ENCODE measurements at places on chromosomes 11 and 22.

DNA sequence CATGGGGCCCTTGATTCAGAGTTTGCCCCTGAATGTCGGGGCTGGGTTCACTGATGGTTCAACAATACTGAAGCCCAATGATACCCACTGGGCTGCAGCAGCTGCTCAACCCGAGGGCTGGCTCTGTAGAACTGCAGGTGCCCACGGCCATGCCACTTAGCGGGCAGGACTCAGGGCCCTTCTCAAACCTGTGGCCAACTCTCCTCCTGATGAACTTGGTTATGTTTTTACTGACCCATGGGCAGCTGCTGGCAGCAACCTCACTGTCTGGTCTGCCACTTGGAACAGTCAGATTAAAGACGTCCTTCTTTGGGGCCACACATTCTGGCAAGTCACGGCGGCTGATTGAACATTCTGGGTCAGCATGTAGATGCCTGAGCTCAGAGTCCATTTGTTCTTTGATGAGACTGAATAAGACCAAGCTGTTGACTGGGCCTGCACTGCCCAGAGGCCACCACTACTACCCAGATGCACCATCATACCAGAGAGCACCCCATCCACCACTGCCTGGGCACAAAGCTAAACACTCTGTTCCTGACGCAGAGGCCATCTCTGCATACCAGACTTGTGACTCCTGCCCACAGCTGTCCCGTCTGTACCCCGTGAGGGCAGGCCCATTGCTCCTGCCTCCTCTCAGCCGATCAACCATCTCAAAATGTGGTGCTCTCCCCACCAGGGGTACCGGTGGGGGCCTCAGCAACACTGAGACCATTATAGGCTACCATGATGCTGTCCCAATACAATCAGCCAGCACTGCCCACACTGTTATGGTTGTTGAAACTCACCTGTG, 67.8 kb downstream of the SHANK2 start:
- no peak for DNase-seq

DNA sequence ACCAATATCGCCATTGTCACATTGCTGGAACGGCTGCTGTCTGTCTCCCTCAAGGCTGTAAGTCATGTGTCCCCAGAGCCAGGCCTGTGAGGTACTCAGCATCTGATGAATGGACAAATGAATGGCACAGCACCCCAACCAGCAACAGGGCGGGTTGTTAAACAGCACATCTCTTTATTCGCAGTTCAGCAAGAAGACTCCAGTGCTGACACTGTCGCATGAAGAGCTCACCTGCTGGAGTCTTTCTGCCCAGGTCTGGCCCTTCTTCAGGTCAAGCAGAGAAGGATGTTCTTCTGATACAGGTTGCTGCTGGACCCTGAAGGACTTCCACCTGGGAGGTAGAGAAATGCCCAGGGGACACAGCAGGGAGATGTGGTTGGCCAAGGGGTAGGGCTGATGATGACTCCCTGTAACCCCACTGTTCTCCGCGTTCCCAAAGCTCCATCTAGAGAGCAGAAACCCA, 4.8 kb downstream of the SPATA19 start:
- no peak for DNase-seq

GRCh38 chr11:2142762-2143202, 3.6 kb upstream of the IGF2 start:
- DNase-seq = no peak

DNA sequence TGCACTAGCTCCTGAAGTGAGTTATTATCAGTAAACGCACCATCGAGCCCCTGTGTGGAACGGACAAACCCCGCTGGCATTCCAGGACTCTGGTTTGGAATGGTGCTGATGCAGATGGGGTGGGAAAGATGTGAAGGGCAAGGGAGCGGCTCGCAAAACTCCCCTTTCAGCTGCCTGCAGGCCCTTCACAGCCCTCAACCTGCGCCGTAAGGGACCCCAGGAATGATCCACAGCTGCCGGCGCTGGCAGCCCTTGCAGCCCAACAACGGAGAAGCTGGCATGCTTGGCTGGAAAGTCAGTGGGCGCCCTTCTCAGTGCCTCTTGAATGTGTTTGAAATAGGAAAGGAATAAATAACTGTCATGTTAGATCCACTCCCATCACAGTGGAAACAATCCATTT, 1445.5 kb downstream of the BRD1 start:
- no peak for DNase-seq

DNA sequence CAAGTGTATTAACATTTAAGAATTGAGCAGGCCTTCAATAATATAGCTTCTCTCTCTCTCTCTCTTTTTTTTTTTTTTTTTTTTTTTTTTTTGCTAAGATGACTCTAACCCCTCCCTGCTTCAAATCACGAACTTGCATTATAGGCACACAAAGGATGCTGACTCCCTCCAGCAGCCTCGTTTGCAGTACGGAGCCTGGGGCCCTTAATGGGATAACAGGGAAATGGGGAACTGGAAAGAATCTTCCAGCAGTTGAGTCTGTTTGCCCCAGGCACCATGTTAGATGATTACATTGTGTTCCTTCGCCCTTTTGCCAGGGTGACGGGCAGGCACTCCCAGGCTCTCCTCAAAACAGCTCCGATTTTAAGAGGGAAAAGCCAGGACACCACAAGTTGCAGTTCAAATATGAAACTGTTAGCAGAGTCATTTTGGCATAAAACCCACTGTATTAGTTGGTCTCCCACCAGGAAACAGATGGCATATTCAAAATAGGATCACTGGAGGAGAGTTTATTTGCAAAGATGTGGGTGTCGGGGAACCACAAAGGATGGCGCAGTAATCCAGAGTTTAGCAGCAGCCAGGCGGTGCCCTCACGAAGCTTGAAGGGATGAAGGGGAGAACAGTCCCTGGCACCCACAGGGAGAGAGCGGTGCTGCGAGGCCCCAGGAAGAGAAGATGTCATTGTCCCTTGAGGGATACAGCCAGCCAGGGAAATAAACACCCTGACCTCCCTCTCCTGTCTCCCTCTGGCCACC, 26.5 kb upstream of the TREH start:
- DNase-seq = no peak

GRCh38 chr11:65503949-65504673, 5.3 kb downstream of the MALAT1 start:
- DNase-seq = peak; percentile 58

DNA sequence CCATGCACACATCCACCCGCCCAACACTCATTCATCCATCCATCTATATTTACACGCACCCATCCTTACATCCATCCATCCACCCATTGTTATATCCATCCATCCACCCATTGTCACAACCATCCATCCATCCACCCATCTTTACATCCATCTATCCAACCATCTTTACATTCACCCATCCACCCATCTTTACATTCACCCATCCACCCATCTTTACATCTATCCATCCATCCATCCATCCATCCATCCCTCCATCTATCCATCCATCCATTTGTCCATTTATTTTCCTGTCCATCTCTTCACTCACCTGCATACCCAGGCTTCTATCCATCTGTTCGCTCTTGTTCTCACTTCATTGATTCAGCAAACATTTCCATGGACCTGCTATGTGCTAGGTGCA, 49.8 kb downstream of the SGSM1 start:
- no peak for DNase-seq

GRCh38 chr11:84724256-84724655, 902.9 kb downstream of the DLG2 start:
- DNase-seq = no peak

DNA sequence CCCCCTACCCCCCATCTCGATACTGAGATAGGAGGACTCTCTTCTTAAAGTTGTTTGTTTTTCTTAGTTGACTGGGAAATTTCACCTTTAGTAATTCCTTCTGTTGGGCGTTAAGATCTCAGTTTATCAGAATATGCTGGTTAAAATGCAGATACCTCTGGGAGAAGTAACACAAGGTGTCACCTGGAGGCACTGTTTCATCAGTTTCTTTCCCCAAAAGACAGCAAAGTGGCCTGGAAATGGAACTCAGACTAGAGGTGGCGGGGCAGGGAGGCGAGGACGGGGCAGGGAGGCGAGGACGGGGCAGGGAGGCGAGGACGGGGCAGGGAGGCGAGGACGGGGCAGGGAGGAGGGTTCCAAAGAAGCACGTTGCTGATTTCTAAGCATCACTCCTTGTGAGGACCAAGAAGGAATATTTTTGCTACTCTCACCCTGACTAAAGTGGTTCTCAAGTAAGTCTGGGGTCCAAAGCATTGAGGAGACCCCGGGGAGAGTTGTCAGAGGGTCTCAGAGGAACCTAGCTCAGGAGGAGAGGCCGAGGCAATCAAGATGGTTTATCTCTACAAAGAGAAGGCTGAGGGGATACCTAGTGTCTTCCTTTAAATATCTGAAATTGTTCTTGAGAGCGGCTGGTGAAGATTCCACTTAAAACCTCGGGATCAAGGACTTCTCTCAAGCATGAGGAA, 147.0 kb upstream of the B3GAT1 start:
- DNase-seq = no peak

GRCh38 chr11:32105871-32106560, 15.1 kb downstream of the RCN1 start:
- DNase-seq = no peak

DNA sequence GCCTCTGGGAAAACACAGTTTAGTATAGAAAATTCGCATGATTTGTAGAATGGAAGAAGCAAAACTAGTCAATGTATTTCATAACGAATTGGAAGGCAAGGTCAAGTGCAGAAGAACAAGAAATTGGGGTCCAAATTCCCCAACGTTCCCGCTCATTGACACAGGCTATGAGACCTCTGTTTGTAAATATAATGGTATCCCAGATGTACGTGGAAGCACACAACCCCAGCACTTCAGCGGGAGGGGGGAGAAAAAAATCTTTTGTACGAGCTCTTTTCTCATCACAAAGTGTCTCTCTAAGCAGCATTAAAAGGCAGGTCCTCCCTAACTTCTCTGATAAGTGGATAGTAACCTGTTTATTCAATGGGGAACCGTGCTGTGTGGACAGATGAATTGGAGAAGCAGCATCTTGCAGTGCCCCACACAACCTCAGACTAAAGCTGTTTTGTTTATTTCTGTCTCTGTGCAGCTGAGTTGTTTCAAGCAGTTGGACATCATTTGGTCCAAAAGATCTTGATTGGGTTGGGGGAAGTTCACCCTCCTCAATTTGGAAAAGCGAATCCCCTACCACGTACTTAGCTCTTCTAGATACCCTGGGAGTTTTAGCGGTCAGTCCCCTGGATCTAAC, 1.1 kb upstream of the GAB2 start:
- no peak for DNase-seq

GRCh38 chr11:70556884-70557741, 158.8 kb downstream of the CTTN start:
- no peak for DNase-seq

DNA sequence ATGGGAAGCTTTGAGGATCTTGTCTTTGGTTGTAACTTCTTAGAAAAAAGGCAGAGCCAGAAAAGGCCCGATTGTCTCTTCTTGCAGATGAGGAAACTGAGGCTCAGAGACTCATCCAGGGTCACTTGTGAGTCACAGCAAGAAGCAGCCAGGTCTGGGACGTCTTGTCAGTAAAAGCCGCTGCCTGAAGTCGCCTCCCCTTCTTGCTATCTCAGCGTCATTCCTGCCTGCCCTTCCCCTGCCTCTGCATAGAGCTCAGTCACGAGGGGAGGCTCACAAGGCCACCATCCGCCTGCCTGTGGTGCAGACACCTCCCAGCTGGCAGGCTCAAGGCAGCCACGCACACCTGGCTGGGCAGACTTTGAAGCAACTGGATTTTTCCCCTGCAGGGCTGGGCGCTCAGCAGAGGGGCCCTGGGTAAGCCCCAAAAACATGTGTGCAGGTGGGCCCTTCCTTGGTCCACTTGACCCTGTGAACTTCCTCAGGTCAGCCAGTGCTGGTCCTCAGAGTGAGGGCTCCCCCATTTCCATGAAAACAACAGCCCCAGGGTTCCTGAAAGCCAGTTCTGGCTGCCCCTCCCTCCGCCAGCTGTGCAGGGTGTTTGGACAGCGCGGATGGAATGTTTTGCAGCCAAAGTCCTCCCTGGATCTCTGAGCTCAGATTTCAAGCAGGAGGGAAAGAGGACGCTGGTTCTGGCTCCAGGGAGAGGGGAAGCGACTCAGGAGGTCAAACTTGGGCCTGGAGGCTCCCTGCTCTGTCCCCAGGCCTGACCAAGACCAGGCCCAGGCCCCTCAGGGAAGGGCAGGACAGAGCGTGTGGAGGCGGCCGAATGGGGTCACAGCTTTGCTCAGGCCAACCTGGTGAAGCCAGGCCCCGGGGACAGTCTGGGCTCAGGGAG, 6.0 kb upstream of the RAB3IL1 start:
- peak; percentile 94 for DNase-seq

DNA sequence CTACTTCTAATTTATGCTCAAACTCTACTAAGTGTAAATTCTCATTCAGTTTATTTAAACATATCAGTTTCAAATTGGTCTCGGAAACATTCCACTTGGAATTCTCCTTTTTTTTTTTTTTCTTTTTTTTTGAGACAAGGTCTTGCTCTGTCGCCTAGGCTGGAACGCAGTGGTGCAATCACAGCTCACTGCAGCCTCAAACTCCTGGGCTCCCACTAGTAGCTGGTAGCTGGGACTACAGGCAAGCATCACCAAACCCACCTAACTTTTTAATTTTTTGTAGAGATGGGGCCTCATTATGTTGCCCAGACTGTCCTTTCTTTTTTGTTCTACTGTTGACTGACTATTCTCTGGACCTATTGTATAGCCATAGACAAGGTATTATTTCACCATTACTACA, 33.3 kb upstream of the CCDC81 start:
- no peak for DNase-seq

GRCh38 chr22:37147186-37147990, 2.3 kb downstream of the IL2RB start:
- DNase-seq = no peak

DNA sequence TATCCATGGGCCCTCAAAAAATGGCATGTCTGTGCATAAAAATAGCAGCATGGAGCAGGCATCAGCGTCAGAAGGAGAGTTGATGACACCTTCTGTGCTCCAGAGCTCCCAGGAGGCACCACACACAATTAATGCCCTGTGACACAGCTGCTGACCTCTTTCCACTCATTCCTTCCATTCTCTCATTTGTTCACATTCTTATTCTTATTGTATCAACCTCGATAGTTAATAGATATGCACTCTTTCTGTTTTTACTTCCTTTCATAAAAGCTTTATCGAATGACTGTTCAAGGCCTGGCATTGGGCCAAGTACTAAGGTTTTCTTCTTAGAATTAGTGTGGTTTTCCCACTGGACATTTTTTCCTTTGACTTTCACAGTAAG, 266.0 kb upstream of the MTNR1B start:
- no peak for DNase-seq

GRCh38 chr11:61403658-61404057, 11.3 kb downstream of the TMEM216 start:
- DNase-seq = no peak

- peak; percentile 80 for DNase-seq
Measured at GRCh38 chr11:61752117-61752924, at the start of gene MYRF. Gene MYRF (plus strand): TSS chr11:61752636. CDS start chr11:61752745, 109 bp downstream.

DNA sequence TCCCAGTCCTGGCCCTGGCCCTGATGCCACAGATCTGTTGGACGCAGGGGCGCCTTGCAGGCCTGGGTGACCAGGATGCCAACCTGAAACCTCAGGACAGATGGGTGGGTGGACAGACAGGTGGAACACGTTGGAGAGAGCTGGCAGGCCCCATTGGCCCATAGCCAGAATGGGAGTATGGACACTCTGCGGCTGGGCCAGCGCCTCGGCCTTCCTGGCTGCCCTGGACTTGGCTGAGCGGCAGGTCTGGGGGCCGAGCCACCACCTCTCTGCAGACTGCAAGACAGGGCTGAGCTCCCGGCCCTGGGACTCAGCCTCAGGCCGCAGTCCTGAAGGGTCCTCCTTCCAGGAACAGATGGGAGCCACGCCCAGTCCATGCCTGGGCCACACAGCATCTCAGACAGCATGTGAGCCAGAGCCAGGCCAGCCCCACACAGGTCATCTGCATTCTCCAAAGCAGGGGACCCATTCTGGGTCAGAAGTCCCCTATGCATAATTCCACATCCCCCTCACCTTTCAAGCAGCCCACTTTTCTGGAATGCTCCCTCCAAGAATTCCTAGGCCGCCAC, 14.1 kb downstream of the WNT7B start:
- DNase-seq = no peak

- DNase-seq = no peak
Measured at GRCh38 chr22:23401111-23401909, 178.8 kb downstream of the IGLL1 start.
